ENCODE measurements at places on chromosomes 2 and 18.

- no peak for DNase-seq
Measured at GRCh38 chr2:75616406-75616805, 30.2 kb upstream of the MRPL19 start.

DNA sequence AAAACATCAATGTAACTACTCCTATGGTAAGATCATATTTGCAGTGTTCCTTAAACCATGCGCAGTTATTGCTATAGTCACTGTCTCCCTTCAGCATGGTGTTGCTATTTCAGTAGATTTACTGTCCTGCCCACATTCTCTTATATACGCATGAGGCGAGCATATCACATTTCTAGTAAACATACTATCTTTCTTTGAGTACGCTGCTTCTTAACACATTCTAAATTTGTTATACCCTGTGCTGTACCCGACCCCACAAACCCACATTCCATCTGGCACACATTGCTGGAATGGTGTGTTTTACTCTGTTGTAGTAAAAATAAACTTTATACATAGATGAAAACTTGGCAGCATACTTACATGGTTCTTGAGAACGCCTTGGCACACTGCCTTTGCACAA, 163.3 kb downstream of the QPCT start:
- DNase-seq = no peak

- DNase-seq = no peak
Measured at GRCh38 chr18:7723558-7723957, 156.4 kb downstream of the PTPRM start.

DNA sequence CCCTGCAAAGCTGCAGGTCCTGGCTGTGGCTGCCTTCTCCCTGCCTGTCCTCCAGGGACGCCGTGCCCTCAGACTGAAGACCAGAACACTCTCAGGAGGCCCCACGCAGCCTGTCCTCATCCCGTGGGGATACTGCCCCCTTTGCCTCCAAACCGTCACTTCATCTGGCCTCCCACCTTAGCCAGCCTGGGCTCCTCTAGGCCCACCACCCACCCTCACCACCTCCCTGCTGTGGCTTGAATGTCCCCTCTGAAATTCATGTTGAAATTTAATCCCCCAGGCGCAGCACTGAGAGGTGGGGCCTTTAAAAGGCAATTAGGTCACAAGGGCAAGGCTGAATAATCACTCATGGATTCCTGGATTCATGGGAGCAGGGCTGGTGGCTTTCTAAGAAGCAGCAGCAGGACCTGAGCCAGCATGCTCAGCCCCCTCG, 198.2 kb downstream of the SEPTIN10 start:
- no peak for DNase-seq

DNA sequence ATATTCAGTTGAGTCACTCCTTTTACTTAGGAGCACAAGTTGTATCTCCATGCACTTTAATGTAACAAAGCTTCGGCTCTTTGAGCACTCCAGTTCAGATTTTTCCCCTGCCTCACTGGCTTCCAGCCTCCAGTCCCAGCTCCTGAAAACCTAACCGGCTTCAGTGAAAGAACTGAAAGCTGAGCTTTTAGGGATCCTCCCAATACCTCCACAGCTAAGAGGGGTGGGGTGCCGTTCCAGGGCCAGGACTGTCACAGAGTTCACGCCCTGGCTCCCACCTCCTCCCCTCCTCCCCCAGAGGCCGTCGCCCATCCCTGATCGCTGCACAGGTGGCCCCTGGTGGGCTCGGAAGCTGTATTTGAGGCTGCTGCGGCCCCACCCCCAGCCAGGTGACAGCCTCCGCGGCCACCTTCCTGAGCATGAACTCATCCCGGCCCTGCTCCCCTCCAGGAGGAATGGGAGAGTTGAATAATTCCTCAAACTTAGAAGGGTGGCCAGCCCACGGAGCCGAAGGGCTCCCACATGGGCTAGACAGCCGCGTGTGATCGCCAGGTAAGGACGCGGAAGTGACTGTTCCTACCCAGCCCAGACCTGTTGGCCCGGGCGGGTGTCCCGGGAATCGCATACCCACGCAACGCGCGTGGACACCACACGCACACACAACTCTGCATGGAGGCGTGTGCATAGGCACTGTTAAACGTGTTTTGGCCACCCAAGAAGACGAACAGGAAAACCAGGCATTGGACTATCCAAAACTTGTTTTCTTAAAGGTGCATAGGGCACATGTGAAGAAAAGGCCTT, 1.8 kb downstream of the MYO5B start:
- no peak for DNase-seq

GRCh38 chr2:235592430-235592829, 98.6 kb downstream of the AGAP1 start:
- no peak for DNase-seq

DNA sequence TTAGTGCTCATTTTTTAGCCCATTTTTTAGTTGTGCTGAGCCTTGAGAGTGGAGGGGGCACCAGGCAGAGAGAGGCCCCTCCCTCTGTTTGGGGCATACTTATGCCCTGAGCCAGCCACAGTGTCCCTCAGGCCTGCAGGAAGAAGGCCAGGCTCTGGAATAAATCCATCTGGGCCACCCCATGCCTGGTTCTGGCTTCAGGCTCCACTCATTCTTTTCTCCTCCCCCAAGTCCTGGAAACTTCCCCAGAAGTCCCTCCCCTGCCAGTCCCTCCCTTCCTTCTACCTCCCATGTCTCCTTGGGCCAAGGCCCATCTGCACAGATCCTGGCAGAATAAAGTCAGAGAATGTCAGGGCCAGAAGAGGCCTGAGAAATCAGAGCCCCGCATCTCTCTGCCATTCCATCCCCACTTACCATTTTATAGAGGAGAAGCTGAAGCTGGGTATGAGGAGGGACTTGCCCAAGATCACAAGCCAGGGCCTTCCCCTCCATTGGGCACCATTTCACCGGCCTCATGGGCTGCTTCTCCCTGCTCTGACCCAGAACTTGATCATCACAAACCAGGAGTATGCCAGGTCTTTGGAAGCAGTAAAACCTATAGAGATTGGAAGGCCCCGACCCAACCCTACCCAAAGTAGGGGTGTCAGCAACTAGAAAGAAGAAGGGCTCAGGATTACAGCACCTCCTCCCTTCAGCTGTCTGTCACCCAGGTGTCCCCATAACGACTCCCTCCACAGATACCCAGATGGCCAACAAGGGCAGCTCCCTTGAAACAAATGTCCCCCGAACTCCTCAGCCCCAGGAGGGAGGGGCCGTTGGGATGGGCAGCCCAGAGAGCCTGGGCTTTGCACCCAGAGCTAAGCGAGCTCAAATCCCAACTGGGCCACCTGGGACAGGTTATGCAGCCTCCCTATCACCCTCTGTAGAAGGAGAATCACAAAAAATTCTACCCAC, 108.4 kb downstream of the POLR1A start:
- no peak for DNase-seq

DNA sequence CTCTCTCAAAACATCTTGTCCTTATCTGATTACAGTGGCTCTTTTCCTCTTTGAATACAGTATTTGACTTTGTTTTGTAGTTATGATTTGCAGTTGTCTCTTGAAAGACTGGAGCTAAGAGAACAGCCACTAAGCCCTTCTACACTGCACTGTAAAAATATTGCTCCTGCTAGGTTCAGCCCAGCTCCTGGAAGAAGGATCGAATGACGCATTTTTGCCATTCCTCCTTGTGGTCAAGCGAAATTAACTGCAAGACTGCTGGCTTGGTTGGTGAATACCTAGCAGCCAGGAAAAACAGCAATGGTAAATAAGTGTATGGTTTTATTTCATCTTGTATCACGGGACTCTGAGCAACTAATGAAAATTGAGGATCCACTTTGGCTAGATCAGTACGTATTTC, 407.8 kb upstream of the CDH2 start:
- DNase-seq = no peak

GRCh38 chr2:118527571-118527970, 319.9 kb downstream of the EN1 start:
- no peak for DNase-seq

DNA sequence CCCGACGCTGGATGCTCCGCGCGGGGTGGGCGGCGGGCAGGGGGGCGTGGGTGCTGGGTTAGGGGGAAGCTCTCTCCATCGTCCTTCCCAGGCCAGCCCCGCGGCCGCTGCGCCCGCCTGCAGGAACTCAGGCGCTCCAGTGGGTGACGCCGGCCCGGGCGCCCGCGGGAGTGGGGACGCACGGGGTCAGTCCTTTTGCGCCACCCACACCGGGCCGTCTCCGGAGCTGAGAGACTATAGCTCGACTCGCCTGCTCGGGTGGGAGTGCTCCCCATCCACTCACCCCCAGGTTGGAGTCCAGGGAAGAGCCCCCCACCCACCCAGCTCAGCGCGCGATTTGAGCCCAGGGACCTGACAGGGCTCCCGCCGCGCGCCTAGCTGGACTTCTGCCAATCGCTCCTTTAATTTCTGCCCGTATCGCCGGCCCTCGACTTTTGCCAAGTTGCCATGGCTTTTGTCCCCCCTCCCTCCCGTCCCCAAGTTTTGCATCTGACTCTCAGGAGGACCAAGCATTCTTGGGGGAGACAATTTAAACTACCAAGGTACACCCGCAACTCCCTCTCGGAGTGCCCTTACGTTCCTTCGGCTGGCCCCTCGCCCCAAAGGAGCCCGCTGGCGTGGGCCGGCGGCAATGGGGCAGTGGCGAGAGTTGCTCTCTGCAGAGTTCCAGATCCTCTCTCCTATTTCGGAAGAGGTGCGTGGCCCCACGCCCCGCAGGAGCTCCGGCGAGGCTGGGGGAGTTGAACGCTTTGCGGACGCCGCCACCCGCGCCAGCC, 205.8 kb upstream of the SMAD2 start:
- no peak for DNase-seq
